ENCODE measurements at places on chromosomes 7 and 10.

DNA sequence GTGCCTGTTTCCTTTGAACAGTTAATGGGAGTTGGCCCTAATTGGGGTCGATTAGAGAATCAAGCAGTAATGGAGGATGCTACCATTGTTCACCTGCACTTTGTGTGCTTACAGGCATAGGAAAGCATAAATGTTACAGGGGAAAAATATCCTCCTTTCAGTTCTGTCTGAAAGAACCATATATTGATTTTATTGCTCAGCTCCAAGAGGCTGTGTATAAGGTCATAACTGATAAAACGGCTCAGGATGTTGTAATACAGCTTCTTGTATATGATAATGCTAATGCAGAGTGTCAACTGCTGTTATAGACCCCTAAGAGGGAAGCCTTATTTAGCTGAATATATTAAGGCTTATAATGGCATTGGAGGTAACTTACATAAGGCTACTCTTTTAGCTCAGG lies 32.9 kb upstream of the AKR1C2 start:
- DNase-seq = no peak

DNA sequence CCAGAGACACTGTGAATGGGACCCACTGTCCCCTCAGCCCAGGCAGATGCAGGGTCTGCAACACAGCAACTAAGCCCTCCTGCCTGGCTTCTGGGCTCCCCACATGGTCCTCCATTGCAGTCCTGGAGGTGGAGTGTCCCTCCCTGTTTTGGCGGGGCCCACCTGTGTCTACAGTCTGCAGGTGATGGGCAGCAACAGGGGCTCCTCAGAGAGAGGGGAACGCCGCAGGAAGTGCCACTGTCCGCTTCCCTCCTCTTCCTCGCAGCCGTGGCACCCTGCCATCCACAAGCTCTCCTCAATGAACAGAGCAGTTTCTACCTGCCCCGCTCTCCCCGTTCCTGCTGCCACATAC lies 9.3 kb downstream of the CAMK2G start:
- no peak for DNase-seq

- no peak for DNase-seq
Measured at GRCh38 chr7:50307368-50308032, 3.0 kb downstream of the IKZF1 start.

- no peak for DNase-seq
Measured at GRCh38 chr7:107544848-107545591, 18.7 kb downstream of the COG5 start.

DNA sequence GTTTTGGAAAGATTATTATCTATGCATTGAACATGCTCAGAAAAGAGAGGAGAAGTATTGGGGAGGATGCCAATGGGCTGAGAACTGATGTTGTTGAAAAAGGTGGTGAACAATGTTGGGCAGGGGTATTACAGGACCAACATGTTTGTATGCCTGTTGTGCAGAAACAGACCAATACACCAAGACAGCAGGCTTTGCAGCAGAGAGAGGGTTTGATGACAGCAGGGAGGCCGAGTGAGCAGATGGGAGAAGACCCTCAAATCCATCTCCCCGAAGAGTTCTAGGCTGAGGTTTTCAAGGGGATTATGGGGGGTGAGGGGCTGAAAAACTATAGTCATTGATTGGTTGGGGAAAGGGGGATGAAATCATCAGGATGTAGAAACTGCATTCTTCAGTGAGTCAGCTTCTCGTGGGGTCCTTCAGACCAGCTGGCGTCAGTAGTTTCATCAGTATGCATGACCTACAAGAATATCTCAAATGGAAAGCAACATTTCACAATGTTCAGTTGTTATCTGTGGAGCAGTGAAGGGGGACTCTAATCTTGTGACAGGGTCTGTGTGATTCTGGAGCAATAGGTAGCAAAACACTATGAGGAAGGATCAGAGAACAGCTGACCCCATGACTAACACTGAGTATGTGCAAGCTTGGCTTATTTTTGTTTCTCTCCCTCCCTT lies 167.8 kb downstream of the BAMBI start:
- DNase-seq = no peak

DNA sequence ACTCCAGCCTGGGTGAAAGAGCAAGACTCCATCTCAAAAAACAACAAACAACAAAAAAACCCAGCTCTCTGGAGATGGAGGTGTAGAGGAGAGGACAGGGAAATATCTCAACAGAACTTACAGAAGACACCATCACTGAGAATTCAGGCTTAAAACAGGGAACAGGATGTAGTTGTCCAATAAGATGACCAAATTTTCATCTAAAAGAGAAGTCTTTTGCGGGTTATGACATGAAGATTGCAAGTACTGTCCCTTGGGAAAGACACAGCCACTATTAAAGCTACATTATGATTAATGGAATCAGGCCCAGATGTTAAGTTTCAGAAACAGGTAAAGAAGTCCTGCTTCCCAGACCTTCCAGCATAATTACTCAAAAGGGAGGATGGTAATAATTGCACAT lies 235.2 kb upstream of the NRP1 start:
- no peak for DNase-seq

- DNase-seq = no peak
Measured at GRCh38 chr7:29479301-29480200, 84.1 kb upstream of the PRR15 start.

- no peak for DNase-seq
Measured at GRCh38 chr7:68103319-68103718, 1106.7 kb downstream of the TYW1 start.

DNA sequence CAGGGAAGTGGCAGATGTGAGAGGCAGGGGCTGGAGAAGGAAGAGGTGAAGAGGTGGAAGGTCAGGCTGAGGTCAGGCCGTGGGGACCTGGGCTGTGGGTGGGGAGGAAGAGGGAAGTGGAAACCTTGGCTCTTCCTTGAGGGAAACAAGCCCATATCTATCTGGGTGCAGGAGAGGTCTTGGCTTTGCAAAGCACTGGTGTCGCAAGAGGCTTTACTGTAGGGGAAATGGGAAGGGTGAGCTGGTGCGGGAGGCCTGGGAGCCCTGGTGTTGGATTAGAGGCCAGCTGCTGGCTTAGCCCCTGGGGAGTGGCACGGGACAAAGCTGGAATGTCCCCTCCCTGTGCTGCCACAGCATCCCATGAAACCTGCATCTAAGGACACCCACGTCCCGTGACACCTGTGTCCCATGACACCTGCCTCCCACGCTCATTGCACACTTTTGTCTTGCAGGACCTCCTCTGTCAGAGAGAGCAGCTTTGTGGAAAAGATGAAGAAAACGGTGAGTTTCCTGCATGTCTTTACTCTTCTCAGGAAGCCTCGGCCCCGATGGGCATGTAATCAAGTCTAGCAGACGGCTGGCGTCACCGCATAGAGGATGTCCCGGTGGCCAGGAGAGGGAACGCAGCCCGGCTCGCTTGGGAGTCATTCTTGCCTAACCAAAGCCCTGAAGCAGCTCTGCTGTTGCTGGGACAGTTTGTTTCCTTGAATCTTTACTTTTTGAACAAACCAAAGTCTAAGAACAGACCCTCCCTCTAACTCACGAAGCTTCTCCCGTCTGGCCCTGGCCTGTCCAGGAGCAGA lies 22.2 kb downstream of the TMEM120A start:
- no peak for DNase-seq

DNA sequence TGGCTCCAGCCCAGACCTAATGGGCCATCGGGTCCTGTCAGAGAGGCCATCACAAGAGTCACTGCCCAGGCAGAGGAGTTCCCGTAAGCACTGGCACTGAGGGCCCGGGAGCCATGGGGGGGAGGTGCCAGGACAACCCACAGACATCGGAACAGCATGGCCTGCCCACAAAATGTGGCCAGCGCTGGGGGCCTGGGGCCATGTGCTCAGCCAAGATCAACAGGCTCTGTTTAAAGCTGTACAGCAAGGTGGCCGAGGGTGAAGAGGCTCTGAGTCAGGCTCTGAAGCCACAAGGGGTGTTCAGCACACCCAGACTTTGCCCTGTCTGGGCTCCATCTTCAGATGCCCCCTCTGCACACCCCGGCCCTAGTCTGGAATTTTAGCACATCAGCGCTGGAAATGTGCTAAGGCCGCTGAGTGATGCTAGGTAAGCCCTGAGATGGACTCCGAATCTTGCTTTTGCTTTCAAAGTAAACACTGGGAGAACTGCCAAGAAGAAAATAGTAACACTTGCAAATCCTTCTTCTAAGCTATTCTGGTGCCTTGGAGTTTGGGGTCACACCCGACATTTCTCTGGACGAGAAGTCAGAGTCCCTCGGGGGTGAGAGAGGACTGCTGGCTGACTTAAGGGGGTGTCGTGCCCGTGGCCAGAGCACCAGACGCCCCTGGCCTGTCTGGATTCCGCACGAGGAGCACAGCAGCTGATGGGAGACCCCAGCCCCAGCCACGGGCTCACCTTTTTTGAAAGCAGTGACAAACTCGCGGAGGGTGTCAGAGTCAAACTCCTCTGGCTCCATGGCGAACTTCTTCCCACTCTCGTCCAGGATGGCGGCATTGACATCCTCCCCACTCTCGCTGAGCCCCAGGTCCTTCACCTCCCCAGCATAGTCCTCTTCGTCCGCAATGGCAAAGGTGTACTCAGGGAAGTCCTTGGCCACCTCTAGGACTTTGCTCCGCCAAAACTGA lies 23.6 kb downstream of the PDIA4 start:
- DNase-seq = no peak

DNA sequence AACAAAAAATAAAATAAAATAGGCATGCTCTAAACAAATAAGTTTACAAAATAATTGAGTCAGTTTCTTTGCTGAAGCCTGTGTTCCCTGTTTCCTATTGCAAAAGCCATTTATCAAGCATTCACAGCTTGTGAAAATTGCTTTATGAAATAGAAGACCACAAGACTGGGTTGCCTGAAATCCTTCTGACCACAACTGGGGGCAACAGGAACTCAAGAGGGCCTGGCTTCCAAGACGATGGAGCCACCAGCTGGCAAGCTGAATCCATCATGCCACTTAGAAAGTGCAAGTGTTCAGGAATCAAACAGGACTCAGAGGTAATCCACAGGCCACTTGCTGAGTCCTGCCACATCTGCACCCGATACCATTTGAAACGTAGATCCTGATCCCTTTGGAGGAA lies 752 bp upstream of the ABCA13 start:
- DNase-seq = no peak

DNA sequence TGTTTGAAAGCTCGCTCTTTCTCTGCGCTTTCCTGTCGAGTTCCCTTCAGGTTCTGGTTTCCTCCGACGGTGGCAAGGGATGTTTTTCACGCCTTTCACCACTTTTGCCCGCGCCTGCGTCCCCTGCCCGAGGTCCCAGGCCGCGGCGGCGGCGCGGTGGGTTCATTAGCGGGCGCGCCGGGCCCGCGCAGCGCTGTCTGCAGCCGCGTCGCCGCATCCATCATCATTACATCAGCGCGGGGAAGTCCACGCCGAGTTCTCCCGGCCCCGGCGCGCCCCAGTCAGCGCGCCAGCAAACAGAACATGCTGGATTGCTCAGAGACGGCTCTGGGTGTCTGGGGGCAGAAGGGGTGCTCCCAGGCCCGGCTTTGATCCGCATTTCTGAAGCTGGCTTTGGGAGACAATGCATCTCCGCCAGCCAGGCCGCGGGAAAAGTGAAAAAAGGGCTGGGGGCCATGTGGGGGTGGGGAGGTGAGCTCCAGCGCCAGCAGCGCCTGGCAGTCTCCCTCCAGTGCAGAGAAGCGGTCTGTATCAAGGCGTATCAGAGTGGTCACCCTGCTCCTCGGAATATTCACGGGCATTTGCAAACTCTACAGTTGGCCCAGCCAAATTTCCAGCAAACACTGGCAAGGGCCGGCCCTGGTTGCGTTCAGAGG lies 8.9 kb downstream of the GLI3 start:
- DNase-seq = no peak

DNA sequence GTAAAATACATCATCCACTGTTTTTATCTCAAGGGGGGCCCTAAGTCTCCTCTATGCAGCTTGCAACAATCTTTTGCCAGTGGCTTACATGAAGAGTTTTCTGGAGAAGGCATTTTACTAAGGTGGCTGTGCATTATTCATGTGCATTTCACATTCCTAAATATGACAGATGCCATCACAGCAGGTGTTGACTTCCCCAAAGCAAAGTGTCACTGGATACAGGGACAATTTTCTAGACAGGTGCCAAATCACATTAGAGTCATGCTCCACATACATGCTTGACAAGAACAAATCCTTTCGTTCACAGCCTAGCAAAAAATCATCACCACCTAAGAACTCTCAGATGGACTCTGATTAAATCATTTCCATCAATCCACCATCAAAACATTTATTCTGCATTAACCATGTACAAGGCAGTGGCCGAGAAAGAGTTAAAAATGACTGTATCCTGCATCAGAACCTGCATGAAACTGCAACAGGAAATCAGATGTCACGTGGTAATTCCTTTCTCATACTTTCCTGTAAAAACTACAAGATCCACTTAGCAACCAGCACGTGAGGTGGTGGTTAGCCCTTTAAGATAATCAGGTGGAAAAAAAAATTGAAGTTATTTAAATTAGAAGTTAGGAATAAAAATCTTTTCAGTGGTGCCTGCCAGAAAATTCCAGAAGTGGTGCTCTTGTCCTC lies 88.2 kb upstream of the AFAP1L2 start:
- no peak for DNase-seq

DNA sequence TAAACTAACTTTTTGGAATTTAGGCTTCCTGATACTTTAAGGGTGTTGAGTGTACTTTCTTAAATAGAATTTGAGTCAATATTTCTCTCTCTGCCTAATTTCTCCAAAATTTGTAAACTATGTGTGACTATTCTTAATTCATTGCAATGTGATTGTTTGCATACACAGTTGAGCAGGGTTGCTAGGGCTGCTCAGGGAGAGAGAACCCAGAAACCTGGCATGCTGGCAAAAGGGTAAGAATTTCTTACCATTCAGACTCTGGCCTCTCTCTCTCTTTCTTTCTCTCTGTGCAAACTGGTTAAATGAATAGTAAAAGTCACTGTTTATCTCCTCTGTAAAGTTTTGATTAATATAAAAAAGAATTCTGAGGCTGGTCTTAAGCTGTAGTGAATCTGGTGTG lies 51.0 kb upstream of the NAMPT start:
- DNase-seq = no peak

DNA sequence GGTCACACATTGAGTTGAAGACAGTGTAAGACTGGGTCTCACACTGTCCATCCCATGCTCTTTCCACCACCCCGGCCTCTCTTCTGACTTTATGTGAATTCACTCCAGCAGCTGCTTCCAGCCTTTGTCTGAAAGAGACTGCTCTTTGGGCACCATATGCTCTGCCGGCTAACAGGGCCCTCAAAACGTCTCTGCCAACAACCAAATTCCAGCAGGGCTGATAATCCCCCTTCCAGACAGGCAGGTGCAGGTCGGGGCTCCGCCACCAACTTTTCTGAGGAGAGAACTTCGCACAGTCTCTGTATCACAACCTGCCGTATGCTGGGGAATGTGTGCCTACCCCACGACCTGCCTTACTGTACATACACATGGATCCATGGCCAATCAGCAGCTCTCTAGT lies 64.3 kb downstream of the PLXNA4 start:
- no peak for DNase-seq

GRCh38 chr10:54667136-54667535 lies 133.9 kb downstream of the PCDH15 start:
- DNase-seq = no peak

- peak; percentile 95 for DNase-seq
Measured at GRCh38 chr10:100890673-100891317, 22.0 kb upstream of the SLF2 start.

Data from GM04503 (cell line).